Fibroblast of mammary gland (primary cell): ENCODE measurements at places on chromosomes 1 and 21.

DNA sequence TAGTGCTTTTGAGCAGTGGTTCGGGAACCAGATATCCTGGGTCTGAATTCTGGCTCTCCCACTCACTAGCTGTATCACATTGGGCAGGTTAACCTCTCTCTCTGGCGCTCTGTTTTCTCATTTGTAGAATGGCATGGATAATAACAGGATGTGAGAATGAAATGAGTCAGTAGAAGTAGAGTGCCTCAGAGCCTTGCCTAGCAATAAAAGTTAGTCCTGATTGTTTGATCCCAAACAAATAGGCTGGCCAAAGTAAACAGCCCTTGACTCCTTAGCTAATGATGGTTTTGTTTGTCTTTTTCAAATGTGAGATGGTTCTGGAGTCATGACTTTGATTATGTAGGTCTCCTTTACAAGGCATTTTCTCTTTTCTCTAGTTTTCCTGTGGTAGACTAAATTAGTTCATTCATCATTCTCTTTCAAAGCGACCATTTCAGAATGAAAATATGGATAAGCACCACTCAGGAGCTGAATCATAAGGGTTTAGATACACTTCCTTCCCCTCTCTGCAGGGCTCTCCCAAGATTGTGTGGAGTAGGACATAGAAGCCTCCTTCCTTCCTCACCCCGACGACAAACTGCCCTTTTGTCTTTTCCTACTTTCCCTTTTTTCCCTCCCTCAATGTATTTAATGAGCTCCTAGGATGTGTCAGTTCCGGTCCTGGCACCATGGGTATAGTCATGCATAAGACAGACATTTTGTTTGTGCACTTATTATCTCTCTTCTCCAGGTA, 23.1 kb downstream of the KIAA0040 start:
- DNase-seq, result peak; percentile 22

DNA sequence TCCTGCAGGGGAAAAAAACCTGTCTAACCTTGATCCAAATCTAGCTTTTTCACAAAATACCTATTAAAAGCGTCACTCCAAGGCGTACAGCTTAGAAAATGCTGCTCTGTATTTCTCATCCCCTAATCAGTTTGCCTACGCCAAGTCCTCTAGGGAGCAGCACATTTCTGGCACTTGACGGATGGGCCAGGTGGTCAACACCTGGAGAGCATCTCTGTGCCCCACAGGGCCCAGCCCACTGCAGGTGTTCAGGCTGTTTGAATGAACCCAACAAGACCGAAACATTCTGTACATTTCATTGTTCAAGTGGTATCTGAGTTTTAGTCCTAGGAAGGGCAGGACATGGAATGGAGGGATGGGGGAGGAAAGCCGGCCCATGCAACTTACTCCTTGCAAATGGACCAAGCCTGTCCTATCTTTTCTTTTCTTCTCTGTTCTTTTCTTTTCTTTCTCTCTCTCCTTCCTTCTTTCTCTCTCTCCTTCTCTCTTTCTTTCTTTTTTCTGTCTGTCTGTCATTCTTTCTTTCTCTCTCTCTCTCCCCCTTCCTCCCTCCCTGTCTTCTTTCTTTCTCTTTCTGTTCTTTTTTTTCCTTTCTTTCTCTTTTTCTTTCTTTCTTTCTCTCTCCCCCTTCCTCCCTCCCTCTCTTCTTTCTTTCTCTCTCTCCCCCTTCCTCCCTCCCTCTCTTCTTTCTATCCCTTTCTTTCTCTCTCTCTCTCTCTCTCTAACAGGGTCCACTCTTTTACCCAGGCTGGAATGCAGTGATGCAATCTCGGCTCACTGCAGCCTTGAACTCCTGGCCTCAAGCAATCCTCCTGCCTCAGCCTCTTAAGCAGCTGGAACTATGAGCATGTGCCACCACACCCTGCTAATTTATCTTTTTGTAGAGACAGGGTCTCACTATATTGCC, 29.1 kb downstream of the IGFN1 start:
- no peak for DNase-seq

DNA sequence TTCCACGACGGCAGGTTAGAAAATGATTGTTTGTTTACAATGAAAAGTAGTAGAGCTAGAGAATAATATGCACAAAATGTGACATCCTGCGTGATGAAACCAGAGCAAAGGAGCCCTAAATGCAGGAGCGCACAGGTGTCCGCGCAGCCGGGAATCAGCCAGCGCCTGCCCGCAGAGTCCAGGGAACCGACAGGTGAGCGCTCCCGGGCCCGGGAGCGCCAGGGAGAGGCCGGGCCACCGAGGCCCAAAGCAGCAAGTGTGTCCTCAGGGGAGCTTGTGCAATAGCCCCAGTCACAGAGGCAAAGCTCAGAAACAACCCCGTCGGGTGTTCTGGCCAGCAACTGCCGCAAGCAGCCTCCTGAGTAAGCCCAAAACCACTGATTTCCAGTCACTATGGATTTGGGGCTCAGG, 789 bp upstream of the GALE start:
- DNase-seq, result no peak

DNA sequence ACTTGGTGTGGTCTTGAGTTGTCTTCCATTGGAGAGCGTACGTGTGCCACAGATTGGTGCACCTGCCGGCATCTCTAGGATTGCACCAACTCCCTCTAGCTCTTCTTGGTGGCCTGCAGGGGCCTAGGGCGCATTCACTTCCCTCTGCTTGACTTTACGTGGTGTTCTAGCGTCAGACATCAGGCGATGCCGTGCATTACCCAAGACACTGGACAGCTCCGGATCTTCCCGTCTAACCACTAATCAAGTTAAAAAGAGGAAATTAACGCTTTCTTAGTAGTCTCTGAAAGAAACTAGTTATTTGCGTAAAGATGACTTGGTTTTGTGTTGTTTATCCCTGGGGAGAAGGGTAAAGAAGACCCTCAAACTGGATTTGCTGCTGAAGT, 510 bp upstream of the IL10RB start:
- peak; percentile 35 for DNase-seq

DNA sequence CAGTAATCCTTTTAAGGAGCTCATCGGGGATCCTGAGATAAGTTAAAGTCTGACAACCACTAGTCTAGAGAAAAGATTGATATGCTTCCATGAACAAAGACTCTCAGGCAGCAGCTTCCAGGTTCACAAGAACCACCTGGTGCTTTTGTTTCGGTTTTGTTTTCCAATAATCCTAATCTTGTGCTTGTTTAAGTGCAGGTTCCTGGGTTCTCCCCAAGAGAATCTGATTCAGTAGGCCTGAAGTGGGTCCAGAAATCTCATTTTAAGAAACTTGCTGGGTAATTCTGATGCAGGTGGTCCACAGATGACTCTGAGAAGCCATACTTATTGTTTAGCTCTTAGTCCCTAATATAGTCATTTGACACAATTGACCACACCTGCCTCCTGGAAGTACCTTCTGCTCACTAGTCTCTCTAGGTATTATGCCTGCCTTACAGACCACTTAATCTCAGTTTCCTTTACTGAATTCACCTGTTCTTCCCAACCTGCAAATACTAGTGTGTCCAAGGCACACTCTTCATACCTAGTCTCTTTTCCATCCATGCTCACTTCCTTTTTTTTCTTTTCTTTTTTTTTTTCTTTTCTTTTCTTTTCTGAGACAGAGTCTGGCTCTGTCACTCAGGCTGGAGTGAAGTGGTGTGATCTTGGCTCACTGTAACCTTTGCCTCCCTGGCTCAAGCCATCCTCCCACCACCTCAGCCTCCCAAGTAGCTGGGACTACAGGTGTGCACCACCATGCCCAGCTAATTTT, 20.5 kb upstream of the FRRS1 start:
- DNase-seq, result no peak

DNA sequence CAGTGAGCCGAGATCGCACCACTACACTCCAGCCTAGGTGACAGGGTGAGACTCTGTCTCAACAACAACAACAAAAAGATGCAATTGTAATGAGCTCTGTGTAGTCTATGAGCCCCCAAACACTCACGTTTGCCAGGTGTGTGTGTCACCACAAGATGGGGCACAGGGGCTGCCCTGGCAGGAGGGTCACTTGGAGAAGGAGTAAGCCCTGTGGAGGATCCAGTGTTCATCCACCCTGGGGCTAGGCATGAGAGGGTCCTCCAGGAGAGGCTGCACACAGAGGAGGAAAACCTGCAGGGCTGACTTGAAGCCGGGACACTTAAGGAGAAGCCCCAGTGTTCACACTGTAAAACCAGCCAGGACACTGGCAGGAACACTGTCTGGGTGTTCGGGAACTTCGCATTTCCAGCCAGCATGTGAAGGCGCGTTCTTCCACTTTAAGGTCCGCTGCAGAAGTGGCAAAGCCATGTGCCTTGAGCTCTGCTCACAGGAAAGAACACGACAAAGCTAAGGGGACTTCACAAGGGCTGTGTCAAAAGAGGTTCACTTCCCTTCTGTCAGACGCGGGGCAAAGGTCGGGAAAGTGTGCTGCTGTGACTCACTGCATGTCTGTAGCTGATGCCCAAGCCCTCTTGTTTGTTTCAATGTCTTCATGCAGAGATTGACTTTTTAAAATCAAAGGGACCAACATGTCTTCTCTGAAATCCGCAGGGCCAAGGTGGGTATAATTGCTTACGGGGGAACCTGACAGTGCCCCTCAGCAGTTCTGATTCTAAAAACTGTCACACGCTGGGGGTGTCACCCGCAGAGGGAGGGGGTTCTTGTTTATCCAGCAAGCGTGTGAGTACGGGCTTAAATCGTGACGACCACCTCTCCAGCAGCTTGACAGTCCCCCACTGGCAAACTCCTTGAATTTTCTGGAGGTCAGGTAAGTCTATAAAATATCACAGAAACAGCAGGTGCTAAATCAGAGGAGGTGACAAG, 102.8 kb downstream of the RIPK4 start:
- DNase-seq, result peak; percentile 44

DNA sequence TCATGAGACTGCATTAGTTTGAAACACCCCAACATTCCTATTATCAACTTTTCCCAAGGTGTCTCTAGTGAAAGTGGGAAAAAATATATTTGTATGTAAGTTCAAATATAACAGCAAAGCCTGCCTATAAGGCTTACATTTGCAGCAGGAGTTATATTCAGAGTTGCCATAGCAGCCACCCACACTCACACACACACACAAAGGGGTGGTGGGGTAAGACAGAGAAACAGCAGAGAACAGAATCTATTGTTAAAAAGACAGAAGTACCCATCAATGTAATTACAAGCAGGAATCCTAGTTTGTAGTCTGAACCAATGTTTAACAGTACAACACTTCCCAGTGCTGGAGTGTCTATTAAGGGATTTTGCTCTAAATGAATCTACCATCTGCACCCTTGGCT, 55.0 kb downstream of the PLPPR5 start:
- DNase-seq, result peak; percentile 31

DNA sequence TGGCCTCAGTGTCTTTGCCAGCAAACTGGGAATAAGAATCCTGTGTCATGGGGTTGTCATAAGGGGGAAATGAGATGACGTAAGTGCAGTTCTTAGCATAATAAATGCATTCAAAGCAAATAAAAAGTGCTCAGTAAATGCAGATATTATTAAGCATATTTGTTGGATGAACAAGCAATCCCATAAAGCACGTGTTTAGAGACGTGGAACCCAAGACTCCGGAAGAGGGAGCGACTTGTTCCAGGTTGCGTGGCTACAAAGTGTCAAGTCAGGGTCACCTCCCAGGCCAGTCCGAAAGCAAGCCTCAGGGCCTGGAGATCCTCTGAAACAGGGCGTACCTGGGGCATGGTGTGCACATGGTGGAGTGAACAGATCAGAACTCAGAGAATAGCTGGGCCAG, 58.0 kb upstream of the LAPTM5 start:
- DNase-seq, result no peak
